ENCODE measurements at places on chromosomes 11 and 22.

- no peak for ATAC-seq
Measured at GRCh38 chr11:102643941-102644340, 18.8 kb upstream of the MMP20 start.

GRCh38 chr11:110093407-110094297 lies 460 bp downstream of the ZC3H12C start:
- ATAC-seq: peak; percentile 53

- peak; percentile 51 for ATAC-seq
Measured at GRCh38 chr11:76791861-76792260, 8.7 kb downstream of the TSKU start.

- no peak for ATAC-seq
Measured at GRCh38 chr11:92758241-92758780, 211.1 kb upstream of the MTNR1B start.

GRCh38 chr11:112355726-112356125 lies 95.1 kb upstream of the PLET1 start:
- peak; percentile 50 for ATAC-seq

DNA sequence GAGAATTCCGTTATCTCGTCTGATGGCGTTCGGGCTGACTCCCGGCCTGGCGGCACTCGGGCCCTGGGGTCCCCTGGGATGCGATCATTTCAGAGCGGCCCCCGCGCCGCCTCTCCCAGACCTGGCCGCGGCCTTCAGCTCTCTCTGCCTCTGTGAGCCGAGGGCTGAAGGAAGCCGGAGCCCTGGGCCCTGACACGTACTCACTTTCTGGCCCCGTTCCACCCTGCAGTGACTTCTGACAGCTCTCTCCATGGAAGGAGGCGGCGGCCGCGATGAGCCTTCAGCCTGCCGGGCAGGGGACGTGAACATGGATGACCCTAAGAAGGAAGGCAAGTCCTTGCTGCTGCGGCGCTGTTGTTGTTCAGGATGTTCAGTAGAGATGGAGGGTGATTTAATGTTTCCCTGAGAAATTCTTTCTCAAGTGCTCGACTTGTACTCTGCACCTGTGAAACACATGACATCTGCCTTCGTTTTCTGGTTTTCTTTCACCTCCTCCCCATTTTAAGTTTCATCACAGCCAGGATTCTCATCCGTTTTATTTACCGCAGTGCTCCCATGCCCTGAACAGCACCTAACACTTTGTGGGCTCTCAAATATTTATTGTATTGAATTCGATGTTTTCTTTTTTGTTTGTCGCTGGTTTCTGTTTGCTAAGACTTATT lies 612 bp downstream of the GTSE1 start:
- peak; percentile 6 for ATAC-seq

DNA sequence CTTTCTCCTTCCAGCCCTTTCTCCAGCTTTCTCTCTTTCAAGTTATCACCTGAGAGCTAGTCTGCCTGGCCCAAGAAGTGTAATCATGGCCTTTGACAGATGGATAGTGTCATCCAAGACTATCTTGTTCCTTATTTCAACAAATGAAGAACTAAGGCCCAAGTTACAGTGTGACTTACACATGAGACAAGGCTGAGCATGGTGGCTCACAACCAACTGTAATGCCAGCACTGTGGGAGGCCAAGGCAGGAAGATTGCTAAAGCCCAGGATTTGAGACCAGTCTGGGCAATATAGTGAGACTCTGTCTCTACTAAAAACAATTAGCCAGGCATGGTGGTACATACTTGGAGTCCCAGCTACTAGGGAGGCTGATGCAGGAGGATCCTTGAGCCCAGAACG lies 3.7 kb upstream of the RANGAP1 start:
- ATAC-seq: no peak

DNA sequence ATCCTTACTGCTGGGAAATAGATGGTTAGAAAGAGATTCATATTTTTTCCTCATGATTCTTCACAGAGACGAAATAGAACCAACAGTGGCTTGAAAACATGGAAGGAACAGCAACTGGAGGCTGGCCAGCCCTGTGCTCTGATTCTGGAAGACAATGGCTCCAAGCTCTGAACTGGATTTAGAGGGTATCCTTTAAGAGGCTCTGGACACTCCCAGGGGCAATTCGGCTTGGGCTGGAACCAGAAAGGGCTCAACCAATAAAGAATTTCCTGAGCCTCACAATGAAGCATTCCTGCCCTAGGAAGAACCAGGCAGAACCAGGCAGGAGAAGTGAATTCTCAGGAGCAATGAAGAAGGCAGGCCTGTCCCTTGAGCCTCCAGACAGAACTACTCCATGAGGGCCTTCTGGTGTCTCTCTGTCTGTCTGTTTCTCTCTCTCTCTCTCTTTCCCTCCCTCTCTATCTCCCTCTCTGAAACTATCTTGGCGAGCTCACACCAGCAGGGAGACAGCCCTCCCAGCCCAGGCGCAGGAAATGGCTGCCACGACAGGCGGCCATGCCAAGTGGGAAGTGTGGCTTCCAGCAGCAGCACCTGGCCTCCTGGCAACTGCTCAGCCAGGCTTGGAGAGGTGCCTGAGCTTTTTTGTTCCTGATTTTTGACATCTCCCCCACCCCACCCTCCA lies 93.3 kb downstream of the RCN1 start:
- ATAC-seq: no peak

- ATAC-seq: no peak
Measured at GRCh38 chr22:37222440-37222971, 10.2 kb upstream of the SSTR3 start.

DNA sequence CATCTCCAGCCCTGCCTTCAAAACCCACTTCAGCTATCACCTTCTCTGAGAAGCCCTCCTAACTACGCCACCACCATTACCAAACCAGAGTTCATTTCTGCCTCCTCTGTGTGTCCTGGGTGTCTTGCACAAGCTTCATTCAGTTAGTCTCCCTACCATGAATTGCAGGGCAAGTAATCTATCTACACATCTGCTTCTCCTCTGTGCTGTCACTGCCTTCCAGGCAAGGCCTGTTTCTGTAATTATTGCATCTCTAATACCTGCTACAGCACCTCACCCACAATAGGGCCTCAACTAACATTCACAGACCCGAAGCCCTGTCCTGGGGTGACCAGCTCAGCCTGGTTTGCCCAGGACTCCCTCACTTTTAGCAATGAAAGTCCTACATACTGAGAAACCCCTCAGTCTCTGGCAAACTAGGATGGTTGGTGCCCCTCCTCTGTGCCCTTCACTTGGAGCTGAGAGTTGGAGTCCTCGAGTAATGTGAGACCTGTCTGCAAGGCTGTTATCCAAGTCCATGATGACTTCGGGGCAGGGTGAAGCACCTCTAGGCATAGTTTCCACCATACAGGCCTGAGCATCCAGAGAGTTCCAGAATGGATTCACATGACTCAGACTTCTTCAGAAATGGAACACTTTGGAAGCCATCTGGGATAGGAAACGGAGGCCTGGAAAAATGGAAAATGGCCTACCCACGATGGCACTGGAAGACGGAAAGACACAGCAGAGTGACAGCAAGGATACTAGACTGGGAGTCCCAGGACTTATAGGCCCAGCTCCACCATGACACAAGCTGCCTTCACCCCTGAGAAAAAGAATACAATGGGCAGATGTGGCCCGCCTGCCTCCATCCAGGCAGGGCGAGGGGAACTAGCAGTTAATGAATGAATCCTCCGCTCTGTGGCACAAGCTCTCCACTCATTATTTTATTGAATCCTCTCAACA lies 269.3 kb downstream of the BUD13 start:
- ATAC-seq: no peak

DNA sequence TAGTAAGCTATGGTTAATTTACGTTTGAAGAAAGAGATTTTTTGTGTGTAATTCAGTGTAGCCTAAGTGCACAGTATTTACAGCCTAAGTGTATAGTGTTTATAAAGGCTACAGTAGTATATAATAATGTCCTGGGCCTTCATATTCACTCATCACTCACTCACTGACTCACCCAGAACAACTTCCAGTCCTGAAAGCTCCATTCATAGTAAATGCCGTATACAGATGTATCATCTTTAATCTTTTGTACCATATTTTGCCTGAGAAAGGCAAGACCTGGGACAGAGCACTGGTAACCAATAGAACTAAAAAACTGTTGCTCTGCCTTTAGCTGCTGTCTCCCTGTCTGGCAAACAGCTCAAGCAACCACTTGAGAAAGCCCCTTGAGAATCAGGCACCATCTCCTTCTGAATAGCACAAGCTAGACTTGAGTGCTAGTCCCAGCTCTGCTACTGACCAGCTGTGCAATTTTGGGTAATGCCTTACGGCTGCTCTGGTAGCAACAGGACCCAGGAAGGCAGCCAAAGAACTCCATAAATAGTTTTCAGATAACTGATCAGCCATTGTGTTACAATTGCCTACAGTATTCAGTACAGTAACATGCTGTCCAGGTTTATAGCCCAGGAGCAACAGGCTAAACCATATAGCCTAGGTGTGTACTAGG lies 131.3 kb downstream of the KCNC1 start:
- no peak for ATAC-seq

GRCh38 chr11:46352063-46352841 lies 5.0 kb downstream of the DGKZ start:
- ATAC-seq: peak; percentile 13

GRCh38 chr22:48240148-48240934 lies 1477.9 kb downstream of the TBC1D22A start:
- no peak for ATAC-seq

- ATAC-seq: no peak
Measured at GRCh38 chr11:63939397-63939891, 642 bp downstream of the NAA40 start.

DNA sequence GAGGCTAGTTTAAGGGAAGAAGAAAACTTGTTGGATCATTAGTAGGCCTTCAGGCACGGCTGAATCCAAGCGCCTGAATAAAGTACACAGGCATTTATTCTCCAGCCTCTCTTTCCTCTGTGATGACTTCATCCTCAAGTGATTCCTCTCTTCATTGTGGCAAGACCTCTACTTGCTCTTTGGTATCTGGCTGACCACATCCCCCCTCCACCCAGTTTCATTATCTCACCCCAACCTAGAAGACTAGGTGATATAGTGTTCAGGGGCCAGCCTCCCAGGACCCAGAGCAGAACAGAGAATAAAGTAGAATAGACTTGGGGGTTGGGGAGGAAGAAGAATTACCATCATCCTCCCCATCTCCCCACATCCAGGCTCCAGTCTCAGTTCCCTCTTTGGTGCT lies 189.3 kb downstream of the MIAT start:
- no peak for ATAC-seq

- ATAC-seq: peak; percentile 32
Measured at GRCh38 chr11:132312701-132313111, 942.3 kb downstream of the NTM start.

GRCh38 chr11:78418584-78419211 lies 1.1 kb upstream of the GAB2 start:
- ATAC-seq: no peak

- ATAC-seq: no peak
Measured at GRCh38 chr11:20864628-20865027, 195.2 kb downstream of the NELL1 start.

GRCh38 chr11:77959434-77959833 lies 35.0 kb downstream of the INTS4 start:
- no peak for ATAC-seq

DNA sequence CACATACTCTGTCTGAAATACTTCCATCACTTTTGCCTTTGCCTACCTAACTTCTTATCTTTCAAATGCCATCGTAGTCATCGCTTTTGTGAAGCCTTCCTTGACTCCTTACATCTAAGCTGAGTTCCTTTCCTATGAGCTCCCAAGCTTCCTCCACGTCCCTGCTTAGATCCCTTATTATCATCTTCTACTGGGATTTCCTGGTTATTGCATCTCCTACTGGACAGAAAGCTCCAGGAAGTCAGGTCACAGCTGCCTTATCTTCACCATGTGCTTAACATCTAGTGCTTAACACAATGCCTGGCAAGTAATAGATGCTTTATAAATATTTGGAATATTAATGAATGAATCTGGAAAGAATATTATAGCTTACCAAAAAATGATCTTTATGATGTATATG lies 5.9 kb downstream of the YPEL4 start:
- no peak for ATAC-seq

GRCh38 chr11:68773521-68774193 lies 22.3 kb upstream of the TESMIN start:
- no peak for ATAC-seq

DNA sequence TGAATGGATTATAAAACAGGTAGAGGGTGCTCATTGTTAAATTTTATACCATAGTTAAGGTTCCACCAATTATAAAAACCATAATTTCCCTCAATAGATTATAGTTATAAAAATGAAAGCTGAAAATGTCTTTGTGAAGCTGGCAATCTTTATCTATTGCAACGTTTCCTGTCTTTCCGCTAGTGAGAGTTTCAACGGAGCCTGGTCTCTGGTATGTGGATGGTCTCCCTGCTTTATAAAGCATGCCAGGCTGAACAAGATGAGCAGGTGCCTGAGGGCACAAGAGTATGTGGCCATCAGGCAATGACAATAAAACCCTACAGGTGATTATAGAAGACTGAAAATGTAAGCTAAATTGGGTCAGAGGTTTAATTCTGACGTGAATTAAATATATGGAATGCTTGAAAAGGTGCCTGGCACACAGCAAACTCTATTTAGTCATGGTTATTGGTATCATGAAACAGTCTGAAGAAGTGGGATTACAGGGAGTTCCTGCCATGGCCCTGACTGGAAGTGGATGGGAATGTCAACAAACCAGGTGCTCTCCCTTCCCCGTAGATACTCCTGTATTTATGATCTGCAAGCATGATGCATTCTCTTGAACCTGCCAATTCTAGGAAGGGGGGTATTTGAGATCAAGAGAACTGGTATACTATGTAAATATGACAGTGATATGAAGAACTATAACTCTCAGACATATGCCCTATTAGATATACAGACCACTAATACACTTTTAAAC lies 115.7 kb downstream of the ENTHD1 start:
- no peak for ATAC-seq

GRCh38 chr11:43360361-43361032 lies 1.8 kb downstream of the TTC17 start:
- ATAC-seq: no peak

GRCh38 chr22:21926728-21927127 lies 25.9 kb downstream of the PPM1F start:
- no peak for ATAC-seq

DNA sequence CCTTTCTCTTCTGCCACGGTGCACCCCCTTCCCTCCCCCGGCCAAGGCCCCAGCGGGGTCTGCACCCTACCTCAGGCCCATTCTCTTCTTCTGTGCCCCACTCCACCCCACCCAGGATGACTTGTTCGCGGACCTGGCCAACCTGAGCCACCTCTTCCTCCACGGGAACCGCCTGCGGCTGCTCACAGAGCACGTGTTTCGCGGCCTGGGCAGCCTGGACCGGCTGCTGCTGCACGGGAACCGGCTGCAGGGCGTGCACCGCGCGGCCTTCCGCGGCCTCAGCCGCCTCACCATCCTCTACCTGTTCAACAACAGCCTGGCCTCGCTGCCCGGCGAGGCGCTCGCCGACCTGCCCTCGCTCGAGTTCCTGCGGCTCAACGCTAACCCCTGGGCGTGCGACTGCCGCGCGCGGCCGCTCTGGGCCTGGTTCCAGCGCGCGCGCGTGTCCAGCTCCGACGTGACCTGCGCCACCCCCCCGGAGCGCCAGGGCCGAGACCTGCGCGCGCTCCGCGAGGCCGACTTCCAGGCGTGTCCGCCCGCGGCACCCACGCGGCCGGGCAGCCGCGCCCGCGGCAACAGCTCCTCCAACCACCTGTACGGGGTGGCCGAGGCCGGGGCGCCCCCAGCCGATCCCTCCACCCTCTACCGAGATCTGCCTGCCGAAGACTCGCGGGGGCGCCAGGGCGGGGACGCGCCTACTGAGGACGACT lies 15.9 kb downstream of the RTN4RL2 start:
- ATAC-seq: no peak

GRCh38 chr11:36569095-36569494 lies 1.3 kb downstream of the RAG1 start:
- no peak for ATAC-seq

All from motor neuron (in vitro differentiated cells).